ENCODE measurements at places on chromosomes 7 and 10.

GRCh38 chr10:44465401-44466115 lies 80.7 kb upstream of the CXCL12 start:
- no peak overlapping the region for H3K27ac ChIP-seq
- H3K36me3 ChIP-seq, result no peaks in the 10 kb centered on the region
- no peak for DNase-seq
- peaks cover 22% of the 10 kb centered on the region for H3K27me3 ChIP-seq
- no peak overlapping the region for H3K4me3 ChIP-seq

DNA sequence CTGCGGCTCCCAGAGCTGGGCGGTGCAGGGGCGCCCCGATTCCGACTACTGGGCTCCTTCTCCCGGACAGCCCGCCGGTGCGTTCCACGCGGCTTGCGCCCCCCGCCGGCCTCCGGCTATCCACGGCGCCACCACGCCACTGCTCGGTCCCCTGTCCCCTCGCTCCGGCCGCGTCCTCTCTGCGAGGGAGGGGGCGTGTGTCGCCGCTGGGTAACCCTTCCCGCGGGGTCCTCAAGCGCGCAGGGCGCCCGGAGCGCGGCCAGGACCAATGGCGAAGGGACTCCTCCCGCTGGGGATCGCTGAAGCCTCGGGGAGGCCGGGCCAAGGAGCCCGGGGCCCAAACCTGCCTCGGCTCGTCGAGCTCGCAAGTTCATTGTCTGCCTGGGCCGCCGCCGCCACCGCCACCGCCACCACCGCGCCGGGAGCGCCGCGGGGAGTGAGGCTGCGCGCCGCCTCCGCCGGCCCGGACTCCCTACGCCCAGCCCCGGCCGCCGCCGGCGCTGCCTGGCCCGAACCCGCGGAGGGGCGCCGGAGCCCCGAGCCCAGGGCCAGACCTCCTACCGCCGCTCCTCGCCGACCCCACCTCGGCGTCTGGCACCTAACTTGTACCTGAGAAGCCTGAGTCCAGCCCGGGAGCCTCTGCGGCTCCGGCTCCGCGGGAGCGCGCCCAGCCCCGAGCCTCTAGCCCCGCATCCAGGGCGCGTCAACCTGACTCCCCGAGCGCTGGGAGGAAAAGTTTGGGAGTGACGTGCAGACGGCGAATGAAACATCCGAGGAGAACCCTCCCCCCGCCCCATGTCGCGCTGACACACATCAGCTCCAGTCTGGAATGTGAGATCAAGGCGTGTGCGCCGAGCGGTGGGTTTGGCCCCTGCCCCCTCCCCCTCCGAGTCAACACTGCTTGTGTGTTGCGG lies at the start of gene CHST15:
Gene CHST15, minus strand, starts transcription at position 739 of the 914 bp plus-strand sequence. CDS start 47,386 bp downstream, outside the sequence.
- DNase-seq, result peak; percentile 12
- H3K36me3 ChIP-seq, result no peaks in the 10 kb centered on the region
- peak within 1 kb of the TSS; percentile 58 for H3K4me3 ChIP-seq
- H3K27me3 ChIP-seq, result peaks cover 55% of the 10 kb centered on the region
- H3K4me1 ChIP-seq, result peaks cover 2% of the 10 kb centered on the region

- H3K27ac ChIP-seq, result no peak overlapping the region
- peaks cover 41% of the 10 kb centered on the region for H3K27me3 ChIP-seq
- peak; percentile 10 for DNase-seq
- no peaks in the 10 kb centered on the region for H3K36me3 ChIP-seq
Measured at GRCh38 chr10:115093776-115094408, 727 bp downstream of the ATRNL1 start.

GRCh38 chr7:6272481-6273323 lies at the start of gene CYTH3:
Gene CYTH3, minus strand, starts transcription at chr7:6272624. Its CDS starts 117 bp downstream, at chr7:6272507.
- no peak within 1 kb of the TSS for H3K27ac ChIP-seq
- H3K36me3 ChIP-seq, result no peaks in the 10 kb centered on the region
- H3K4me1 ChIP-seq, result peaks cover 13% of the 10 kb centered on the region
- peaks cover 21% of the 10 kb centered on the region for H3K27me3 ChIP-seq

DNA sequence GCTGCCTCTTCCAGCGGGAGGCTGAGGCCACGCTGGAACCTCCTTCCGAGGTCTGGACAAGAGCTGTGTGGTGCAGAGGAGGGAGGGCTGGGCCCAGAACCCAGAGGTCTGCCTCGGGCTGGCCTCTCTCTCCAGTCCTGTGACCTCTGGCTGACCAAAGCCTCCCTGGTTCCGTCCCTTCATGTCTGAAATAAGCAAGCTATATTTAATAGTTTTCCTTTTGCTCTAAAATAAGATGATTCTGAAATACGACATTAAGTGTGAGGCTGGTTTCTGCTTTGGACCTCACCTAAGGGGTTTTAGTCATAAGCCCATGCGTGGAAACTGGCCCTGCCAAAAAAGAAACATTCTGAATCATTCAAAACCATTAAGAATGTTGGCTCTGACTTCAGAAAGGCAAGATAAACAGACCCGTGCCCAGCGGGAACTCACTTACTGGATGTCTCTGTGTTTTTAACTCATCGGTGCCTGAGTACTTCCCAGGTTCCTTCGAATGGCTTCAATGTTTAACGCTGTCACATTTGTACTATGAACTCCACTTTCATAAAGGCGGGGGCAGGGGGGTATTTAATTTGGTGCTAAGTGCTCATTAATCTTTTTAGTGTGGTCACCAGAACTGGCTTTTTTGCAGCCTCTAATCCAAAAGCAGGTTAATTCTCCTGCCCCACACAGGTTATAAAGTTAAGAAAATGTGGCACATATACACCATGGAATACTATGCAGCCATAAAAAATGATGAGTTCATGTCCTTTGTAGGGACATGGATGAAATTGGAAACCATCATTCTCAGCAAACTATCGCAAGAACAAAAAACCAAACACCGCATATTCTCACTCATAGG lies 157.5 kb upstream of the KLF14 start:
- peaks cover 75% of the 10 kb centered on the region for H3K4me1 ChIP-seq
- peaks cover 71% of the 10 kb centered on the region for H3K36me3 ChIP-seq
- DNase-seq, result no peak
- H3K4me3 ChIP-seq, result no peak overlapping the region
- H3K27me3 ChIP-seq, result no peaks in the 10 kb centered on the region

DNA sequence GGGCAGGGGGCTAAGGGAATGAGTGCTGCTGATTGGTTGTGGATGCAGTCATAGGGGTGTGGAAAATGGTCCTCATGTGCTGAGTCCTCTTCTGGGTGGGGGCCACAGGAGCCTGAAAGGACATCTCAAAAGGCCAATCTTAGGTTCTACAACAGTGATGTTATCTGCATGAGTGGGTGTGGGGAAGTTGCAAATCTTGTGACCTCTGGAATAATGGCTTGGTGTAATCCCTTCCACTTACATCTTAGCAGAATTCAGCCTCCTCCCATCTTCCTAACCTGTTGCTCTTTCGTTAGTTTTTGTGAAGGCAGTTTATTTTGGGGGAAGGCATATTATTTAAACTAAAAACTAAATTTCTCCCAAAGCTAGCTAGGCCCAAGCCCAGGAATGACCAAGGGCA lies 42.0 kb upstream of the OIT3 start:
- H3K36me3 ChIP-seq, result peaks cover 4% of the 10 kb centered on the region
- no peak overlapping the region for H3K4me3 ChIP-seq
- H3K27me3 ChIP-seq, result no peaks in the 10 kb centered on the region
- DNase-seq, result no peak
- no peaks in the 10 kb centered on the region for H3K4me1 ChIP-seq
- H3K27ac ChIP-seq, result no peak overlapping the region

GRCh38 chr10:10589540-10590303 lies 427.9 kb upstream of the CELF2 start:
- no peaks in the 10 kb centered on the region for H3K36me3 ChIP-seq
- H3K4me3 ChIP-seq, result no peak overlapping the region
- peaks cover 6% of the 10 kb centered on the region for H3K4me1 ChIP-seq

- no peak for DNase-seq
- no peaks in the 10 kb centered on the region for H3K4me1 ChIP-seq
- no peaks in the 10 kb centered on the region for H3K27me3 ChIP-seq
- no peak overlapping the region for H3K27ac ChIP-seq
- H3K36me3 ChIP-seq, result peaks cover 35% of the 10 kb centered on the region
Measured at GRCh38 chr10:29470355-29470705, 164.4 kb downstream of the SVIL start.
